Activated CD4-positive, alpha-beta T cell treated with anti-CD3 and anti-CD28 coated beads for 24 hours (primary cell): ENCODE measurements at places on chromosomes 2 and 18.

DNA sequence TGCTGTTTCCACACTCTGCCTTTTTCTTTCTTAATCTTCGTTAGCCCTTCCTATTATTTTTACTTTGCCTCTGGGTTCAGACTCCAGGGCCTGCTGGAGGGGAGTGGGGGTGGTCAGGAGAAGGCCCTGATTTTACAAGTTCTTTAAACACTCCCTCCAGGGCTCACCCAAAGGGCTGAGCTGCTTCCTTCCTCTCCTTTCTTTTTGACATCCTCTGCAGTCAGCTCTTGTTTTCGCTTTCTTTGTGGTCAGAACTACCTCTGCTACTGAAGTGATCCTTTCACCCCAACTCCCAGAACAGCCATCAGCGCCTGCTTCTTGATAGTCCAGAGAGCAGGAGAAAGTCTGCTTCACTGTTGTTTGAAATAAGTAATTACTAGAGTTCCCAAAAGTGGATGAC is 925.7 kb downstream of the EPHA4 start:
- DNase-seq = no peak

DNA sequence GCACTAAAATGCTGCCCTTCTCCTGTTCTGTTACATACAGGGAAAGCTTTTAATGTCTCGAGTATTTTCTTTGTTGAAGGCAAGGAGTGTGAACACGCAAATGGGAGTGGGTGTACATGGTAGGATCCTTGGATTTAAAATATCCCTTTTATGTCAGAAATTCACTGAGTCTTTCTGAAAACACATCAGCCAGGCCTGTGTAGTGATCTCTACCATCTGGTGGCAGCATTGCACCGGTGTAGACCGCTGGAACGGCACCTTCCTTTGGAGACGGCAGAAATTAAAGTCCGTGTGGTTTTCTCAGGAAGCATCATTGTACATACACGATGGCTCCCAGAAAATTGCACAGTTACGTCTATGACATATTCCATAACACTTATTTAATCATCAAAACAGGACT is 515.8 kb downstream of the GALR1 start:
- DNase-seq = no peak

DNA sequence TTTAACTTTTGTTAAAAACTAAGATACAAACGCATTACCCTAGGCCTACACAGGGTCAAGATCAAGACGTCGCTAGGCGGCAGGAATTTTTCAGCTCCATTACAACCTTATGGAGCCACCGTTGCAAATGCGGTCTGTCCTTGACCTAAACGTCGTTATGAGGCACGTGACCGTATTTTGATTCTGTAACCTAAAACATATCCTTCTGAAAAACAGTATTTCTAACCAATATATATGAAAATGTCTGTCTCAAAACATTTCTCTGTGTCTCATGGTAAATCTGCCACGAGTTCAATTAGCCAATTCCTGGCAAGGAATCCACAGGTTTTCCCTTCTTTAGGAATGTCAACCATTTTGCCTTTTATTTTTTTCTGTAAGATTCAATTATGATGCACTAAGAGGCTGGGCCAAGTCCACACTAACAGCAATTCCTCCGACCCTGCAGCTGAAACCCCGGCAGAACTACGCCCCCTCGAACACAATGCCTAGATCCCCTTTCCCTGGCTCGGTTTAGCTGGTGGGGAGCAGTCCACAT is 1.7 kb downstream of the RTN4 start:
- DNase-seq = no peak

GRCh38 chr2:145137211-145137610 is 617.3 kb upstream of the ZEB2 start:
- DNase-seq = no peak

DNA sequence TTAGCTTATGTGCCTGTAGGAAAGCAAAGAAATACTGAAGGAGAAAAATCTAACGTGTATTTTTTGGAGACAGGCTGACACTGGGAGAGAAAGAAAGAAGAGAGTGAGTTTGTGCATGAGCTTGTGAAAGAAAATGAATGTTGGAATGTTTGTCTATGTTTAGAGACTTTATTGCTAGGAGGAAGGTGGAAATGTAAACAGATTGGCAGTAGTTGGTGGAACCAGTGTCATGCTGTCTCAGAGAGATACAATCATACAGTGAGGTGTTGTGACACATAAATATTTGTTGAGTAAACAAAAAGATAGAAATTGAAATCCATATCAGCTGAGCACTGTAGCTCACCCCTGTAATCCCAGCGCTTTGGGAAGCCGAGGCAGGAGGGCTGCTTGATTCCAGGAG is 222.2 kb upstream of the MEIS1 start:
- DNase-seq = no peak

DNA sequence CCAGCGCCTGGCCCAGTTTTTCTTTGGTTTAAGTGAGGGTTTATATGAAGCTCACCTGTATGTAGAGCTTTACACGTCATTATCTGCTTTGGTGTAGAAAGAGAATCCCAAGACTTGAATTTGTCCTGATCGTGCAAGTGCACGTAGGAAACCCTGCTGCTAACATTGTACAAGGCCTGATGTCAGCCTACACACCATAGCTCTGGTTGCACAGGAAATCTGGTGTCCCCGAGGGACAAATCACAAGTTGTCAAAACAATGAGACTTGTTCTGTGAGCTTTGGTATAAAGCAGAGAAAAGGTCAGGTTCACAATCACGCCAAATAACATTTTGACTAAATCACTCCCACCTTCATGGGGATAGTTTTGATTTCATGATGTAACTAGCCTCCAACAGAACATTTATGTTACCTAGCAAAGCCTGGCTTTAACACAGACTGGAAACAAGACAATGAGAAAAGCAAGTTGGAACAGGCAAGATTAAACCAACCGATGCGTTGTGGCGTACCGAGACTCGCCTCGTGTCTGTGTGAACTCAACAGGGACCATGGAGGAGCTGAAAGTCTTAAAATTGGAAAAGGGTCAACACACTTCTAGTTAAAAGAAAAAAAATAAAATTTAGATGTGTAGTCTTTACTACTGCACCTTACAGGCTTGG is 41.4 kb downstream of the ZAP70 start:
- DNase-seq = no peak

DNA sequence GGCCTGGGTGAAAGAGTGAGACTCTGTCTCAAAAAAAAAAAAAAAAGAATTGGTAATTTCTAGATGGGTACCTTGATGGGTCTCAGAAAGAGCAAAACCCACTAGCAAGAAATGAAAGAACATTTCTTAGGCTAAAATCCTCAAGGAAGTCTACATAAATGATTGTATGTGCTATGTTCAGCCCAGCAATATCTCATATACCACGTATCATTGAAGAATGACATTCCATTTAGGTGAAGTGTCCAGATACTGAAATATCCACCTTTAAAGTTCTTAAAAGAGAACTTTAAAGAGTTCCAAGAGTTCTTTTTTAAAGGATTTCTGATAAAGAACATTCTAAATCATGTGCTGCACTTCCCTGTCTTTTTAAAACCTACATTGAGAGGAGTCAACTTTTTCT is 19.2 kb downstream of the NRP2 start:
- DNase-seq = no peak

DNA sequence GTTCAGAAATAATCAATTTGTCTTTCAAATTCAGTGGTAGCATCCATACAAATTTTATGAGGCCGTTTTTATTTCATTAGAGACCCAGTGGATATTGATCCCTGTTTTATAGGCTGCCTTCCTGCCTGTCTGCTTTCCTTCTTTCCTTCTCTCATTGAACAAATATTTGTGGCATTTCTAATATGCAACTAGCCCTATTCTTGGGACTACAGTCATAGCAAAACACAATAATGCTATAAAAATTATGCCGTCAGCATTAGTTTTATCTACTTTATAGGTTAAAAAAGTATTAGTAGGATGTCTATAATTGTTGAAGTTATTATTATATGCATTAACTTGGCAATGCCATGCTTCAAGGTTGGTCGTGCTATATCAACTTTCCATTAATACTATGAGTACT is 2037.8 kb upstream of the LRRTM1 start:
- no peak for DNase-seq

DNA sequence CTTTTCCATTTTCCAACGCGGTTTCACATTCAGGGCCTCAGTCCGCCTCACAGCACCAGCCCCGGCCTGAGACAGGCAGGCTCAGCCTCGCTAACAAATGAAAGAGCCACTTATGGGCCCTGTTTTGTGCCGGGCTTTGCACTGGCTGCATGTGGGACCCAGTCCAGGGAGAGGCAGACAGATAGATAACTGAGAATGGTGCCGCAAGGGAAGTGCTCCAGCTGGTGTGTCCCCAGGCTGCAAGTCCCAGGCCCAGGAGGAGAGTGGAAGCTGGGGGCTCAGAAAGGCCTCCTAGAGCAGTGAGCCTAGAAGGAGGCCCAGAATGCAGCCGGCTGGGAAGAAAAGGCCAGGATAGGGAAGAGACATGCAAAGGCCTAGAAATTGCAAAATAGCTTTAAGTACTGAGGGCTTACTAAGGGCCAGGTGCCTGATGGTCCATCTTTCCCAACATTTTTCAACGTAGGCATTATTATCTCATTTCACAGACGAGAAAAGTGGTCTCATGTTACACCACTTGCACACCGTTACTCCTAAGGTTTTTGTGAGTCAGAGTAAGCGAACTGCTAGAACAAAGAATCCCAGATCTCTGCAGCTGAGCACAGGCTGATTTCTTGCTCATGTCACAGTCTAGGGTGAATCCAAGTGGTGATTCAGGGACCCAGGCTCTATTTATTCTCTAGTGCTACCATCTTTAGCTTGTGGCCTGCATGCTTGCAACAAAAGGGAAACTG is 26.0 kb downstream of the ADRA2B start:
- DNase-seq = no peak

DNA sequence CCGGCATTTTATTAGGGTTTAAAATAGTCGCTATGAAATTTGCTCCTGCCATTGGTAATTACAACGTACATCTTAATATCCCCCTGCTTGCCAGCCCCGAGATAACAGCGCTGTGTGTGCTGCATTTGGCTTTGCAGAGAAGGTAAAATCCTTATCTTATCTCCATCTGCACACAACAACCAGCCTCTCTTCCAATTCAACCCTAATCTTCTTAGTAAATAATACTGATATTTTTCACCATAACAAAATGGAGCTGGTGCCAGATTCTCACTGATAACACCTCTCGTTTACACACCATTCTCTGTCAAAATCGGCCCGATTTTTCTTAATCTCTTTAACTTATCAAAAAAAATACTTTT is 61.4 kb upstream of the SIX3 start:
- no peak for DNase-seq

- DNase-seq = no peak
Measured at GRCh38 chr2:157085522-157085921, 172.0 kb upstream of the GALNT5 start.

DNA sequence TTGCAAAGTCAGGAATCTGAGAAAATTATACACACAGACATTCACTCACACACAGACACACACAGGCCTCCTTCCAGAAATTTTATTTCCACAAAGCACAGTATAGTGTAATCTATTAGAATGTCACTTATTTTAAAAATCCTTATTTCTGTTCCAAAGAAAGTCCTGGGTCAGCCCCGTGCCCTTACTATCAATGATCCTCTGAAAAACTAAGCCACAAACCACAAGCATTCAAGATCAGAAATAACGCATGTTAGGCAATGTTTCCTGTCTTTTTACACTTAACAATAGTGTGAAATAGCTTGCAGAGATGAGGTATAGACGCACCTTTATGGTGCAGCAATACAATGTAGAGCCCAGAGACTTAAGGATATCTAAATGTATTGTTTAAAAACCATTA is 25.8 kb downstream of the TBC1D8 start:
- DNase-seq = no peak

- DNase-seq = no peak
Measured at GRCh38 chr2:61410185-61410584, 60.7 kb downstream of the USP34 start.

- DNase-seq = no peak
Measured at GRCh38 chr18:63158676-63159291, 160.8 kb downstream of the BCL2 start.

GRCh38 chr2:233835230-233836186 is 18.8 kb downstream of the HJURP start:
- no peak for DNase-seq

DNA sequence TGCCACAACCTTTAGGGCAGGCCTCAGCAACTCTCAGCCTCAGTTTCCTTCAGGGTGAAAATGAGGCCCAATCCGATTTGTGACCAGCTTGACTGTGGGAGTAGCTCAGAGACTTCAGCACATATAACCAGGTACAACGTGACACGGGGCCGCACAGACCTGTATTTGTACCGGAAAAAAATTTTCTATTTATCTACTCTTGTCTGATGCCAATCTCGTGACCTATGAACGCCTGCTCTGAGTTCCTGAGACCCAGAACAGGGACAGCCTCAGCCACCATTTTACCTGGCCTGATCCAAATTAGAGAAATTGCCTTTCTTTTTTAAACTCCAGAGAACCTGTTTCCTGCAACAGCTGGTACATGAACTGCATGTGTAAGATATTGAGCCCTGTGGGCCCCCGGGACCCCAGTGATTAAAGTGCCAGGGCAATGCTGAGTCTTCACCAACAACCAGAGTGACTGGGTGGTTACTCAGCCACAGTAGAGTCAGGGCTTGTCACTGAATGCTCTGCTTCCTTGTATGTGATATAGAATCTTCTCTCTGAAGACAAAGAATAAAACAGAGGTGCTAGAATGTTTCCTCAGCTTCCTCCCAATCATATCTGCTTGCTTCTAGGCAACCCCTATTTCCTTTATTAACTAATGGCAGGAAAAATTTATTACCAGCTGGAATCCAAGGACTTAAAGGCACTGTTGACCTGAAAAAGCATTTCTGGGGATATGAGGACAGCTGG is 47.8 kb upstream of the FZD7 start:
- no peak for DNase-seq

- no peak for DNase-seq
Measured at GRCh38 chr2:239285071-239285931, 115.5 kb downstream of the HDAC4 start.

DNA sequence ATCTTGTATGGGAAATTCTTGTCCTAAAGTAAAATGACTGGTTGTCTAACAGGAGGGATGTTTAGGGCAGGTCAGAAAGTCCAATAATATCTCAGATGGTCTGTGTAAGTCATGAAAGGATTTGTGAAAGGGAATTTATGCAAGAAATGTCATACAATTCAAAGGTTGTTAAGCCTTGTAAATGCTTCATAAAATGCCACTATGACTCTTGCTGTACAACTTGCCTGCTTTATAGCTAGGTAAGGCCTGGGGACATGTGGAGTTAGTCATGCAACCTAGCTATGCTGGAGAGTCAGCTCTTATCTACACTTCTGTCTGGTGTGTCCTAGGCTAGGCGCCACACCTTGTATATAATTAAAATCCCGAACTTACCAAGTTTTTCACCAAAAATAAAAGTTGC is 36.9 kb upstream of the VWA3B start:
- no peak for DNase-seq

GRCh38 chr2:177673602-177674595 is 281.3 kb downstream of the AGPS start:
- no peak for DNase-seq

DNA sequence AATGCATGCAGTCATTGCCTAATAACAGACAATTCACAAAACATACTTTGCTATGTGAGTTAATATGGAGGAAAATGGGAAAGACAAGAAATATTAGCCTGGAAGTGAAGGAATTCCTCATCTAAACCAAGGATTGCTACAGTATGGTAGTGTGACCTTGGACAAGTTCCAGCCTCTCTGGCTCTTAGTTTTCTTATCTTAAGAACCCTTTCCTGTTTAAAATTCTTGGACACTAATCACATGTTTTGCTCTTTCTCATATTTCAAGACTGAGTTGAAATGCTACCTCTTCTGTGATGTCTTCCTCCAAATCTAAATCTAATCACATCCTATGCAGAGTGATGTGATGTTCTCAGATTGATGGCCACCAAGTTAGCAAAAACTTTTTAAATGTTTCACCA is 20.8 kb upstream of the ADAM23 start:
- DNase-seq = no peak

- no peak for DNase-seq
Measured at GRCh38 chr2:215364157-215365155, 52.6 kb downstream of the ATIC start.

GRCh38 chr2:62361964-62362363 is 144.0 kb downstream of the TMEM17 start:
- no peak for DNase-seq
